ENCODE measurements at places on chromosomes 12 and 14.

- peak; percentile 31 for DNase-seq
Measured at GRCh38 chr12:116880817-116881324, 370 bp downstream of the HRK start.

DNA sequence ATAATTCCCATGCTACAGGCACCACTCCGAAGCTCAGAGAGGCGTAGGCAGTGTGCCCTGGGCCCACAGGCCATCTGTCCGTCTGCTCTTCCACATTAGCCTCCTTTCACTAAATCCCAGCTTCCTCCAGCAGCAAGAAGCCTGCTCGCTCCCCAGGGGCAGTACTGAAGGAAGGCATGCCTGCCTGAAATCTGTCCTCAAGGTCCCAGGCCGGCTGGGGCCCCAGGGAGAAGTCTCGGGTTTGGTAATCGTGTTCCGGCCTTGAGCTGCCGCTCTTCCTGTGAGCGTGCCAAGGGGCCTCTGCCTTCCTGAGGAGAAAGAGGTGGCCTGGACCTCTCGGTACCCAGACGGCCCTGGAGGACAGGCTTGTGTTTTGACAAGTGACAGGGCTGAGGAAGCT is 15.2 kb upstream of the DLK1 start:
- peak; percentile 19 for DNase-seq

GRCh38 chr12:67925077-67925476 is 64.2 kb upstream of the IFNG-AS1 start:
- no peak for DNase-seq

DNA sequence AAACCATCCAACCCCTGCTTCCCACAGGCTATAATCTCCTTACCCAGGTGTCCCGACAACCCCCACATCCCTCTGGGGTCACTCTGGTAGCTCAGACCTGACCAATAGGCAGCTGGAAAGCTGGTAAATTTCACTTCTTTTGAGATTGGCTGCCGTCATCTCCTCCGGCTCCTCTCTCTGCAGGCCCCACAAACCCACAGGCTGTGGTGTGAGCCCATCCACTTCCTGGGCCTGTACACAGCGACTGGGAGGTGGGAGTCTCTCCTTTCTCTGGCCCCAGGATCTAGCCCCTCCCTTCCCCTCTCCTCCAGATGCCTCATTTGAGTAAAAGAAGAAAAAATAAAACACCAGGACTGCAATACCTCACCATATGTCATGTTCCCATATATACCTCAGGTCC is 709 bp downstream of the INHBC start:
- no peak for DNase-seq

DNA sequence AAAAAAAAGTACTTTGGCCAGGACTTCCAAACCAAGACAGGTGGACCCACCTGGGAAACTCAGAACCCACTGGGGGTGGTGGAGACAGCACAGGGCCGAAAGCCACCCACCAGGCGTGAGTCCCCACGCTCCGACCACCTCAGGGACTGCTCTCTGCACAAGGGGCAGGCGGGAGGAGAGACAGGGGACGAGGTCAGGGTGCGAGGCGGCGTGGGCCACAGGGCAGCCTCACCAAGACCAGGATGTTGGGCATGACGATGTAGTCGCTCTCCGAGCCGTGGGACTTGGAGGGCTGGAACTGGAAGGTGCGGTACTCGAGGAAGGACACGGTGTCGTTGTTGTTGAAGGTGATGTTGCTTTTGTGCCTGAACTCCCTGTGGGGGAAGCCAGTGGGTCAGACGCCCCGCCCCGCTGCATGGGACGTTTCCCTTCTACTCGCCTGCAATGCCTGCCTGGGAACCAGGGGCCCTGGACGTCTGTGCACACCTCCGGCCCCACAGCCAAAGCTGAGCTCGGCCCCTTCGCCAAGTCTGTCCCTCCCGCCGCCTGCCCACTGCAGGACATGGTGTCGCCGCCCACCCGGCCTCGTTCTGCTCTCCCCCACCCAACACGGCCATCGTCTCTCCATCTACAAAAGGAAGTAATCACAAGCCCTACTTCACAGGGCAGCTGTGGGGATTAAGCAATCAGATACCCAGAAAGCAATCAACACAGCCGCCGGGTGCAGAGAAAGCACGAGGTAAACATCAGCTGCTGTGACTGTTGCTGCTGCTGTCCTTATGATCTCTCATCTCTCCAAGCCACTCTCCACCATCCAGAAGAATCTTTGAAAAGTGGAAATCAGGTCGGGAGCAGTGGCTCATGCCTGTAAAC is 48.7 kb downstream of the SCARB1 start:
- DNase-seq = no peak

GRCh38 chr14:68268197-68268596 is 448.6 kb downstream of the RAD51B start:
- no peak for DNase-seq

DNA sequence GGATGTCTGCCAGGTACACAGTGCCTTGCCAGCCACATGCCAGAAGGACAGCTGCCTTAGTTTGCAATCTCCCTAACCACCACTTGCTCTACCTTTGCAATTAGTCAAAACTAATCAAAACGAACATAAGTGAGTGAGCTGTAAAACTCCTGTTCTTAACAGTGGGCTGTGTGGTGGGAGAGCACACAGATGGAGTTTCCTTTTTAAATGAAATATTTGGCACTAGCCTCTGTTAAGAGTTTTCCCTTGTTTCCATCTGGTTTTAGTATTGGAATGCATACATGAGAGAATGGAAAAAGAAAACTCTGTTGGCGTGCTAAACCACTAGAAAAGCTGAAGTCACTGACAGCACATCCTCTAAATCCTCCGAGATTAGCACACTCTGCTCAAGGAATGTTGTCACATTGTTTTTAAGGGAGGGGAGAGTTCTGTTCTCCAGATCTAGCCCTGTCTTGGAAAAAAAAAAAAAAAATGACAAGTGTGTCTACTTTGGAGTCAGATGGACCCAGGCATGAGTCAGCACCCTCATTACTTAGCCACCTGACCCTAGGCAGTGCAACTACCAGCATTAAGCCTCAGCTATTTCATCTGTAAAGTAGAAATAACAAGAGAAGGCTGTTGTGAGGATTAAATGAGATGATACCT is 83.9 kb downstream of the STXBP6 start:
- peak; percentile 20 for DNase-seq

- DNase-seq = no peak
Measured at GRCh38 chr14:101681795-101682194, 79.7 kb upstream of the PPP2R5C start.

DNA sequence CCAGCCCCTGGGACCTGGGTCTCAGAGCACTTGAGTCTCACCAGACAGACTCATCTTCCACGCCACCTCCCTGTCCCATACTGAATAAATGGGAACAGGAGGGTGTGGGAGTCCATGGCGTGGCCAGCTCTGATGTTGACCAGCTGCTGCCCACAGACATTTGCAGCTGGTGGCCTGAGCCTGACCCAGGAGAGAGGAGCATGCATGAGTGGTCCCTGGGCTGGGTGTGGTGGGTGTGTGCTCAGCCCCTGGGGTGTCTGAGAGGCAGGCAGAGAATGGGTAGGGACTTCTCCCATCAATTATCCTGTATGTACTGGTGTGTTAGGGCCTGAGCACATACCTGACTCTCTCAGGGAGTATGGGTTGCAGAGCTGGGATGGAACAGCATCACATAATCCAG is 49.3 kb downstream of the SLC24A4 start:
- DNase-seq = no peak
